Uterus (tissue), 4 donors: ENCODE measurements at places on chromosomes 5 and 9. TPM values are rescaled to one million over a fixed set of nuclear protein-coding genes. Genes with fewer than 3 reads are reported as not detected.
A peak's percentile ranks its signal among the peaks of the same experiment; 100 is the strongest.

DNA sequence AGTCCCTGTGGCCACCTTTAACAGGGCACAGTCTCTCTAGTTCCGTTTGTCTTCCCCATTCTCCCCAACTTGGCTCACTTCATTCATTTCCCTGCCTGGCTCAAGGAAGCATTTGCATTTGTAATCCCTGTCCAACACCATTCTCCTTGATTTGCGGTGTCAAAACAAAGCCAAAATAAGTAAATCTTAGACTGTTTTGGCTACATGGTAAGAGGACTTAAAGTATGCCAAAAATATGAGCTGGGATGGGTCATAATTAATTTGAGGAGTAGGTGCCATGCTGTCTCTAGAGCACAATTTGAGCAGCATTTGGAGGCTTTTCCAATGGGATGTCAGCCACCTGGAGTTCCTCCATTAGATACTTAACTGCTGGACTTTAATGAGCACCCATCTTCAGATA lies 3.7 kb upstream of the GRIA1 start:
- H3K4me3 ChIP-seq = no peak overlapping the region
- no peaks in the 10 kb centered on the region for H3K36me3 ChIP-seq

GRCh38 chr9:122332644-122333043 lies 38.2 kb upstream of the PTGS1 start:
- H3K4me1 ChIP-seq = no peaks in the 10 kb centered on the region
- no peak overlapping the region for H3K27ac ChIP-seq
- H3K36me3 ChIP-seq = no peaks in the 10 kb centered on the region
- no peak for DNase-seq

DNA sequence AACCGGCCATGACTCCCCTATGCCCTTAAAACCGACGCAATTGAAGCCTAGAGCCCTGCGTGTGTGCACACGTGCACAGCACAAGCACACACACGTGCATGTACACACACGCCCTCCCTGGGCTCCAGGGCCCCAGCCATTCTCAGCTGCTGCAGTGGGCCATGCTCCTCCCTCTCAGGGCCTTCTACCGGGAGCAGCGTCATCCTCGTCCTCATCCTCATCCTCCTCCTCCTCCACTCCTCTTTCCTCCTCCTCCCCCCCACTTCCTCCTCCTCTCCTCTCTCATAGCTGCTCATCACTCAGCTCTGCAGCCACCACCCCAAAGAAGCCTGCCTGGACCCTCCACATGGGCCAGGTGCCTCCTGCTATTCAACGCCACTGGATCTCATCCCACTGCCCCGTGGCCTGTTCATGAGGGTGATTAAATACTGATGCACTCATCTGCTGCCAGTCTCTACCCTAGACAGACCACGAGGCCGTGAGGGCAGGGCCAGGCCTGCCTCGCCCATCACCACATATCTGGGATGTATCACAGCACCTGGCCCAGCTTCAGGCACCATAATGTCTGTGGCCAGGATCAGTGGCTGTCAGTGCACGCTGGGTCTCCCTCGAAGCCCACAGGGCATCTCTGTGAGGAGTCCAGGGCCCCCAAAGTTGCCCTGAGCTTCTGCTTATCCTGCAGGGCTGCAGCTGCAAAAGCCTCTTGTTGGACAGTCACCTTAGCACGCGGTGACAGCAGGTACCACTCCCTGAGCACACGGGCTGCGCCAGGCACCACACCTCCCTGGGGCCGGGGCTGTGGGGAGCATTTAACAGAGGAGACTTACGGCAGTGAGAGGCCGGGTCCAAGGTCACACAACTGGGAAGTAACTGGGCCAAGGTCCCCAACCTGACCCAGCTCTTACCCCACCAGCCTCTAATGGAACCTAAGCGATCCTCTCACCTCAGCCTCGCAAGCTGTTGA lies 9.8 kb downstream of the FAM78A start:
- no peak for DNase-seq
- no peaks in the 10 kb centered on the region for H3K27me3 ChIP-seq

GRCh38 chr5:140362875-140363630 lies 3.1 kb downstream of the SLC4A9 start:
- H3K27ac ChIP-seq = no peak overlapping the region
- H3K27me3 ChIP-seq = no peaks in the 10 kb centered on the region
- H3K36me3 ChIP-seq = no peaks in the 10 kb centered on the region
- H3K4me3 ChIP-seq = peak overlapping the region; percentile 11

The ENTREP1 gene
- total RNA-seq = 3.5 TPM

DNA sequence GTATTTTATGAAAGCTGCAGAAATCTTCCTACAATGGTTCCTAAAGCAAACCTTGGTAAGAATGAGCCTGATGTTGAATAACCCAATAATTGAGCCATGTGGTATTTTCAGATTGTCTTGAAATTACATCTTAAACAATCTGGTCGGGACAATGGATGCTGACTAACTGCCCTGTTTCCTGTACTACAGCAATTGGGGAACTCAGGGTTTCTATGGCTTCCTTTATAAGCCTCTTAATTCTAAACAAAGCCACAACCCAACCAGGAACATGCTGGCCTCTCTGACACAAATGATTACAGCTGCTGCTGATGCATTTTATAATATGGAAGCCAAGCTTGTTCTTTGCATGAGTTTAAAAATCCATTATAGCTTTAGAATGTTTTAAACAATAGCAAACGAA lies 30.2 kb downstream of the PTPN3 start:
- H3K27me3 ChIP-seq = no peaks in the 10 kb centered on the region
- no peaks in the 10 kb centered on the region for H3K36me3 ChIP-seq
- no peak overlapping the region for H3K27ac ChIP-seq
- no peaks in the 10 kb centered on the region for H3K4me1 ChIP-seq
- H3K4me3 ChIP-seq = no peak overlapping the region

GRCh38 chr9:124209279-124209678 lies 48.5 kb upstream of the NEK6 start:
- H3K27ac ChIP-seq = no peak overlapping the region
- no peaks in the 10 kb centered on the region for H3K4me1 ChIP-seq
- DNase-seq = no peak
- H3K36me3 ChIP-seq = no peaks in the 10 kb centered on the region

GRCh38 chr5:94153736-94154450 lies 412.5 kb upstream of the POU5F2 start:
- no peak for DNase-seq
- no peak overlapping the region for H3K4me3 ChIP-seq
- no peaks in the 10 kb centered on the region for H3K36me3 ChIP-seq

The PCSK1 gene
- 0.14 TPM for total RNA-seq

- no peak overlapping the region for H3K4me3 ChIP-seq
- DNase-seq = no peak
- H3K27me3 ChIP-seq = no peaks in the 10 kb centered on the region
- H3K4me1 ChIP-seq = no peaks in the 10 kb centered on the region
Measured at GRCh38 chr9:1759771-1760300, 255.3 kb upstream of the SMARCA2 start.

The PCDHGA10 gene
- 11.2 TPM for total RNA-seq

The CENPK gene
- 34.6 TPM for total RNA-seq

The GMCL2 gene
- total RNA-seq = not detected
